ENCODE measurements at places on chromosomes 13 and 19.

- DNase-seq, result no peak
These were observed 1171.8 kb downstream of the DIAPH3 start for GRCh38 chr13:58991826-58992477.

DNA sequence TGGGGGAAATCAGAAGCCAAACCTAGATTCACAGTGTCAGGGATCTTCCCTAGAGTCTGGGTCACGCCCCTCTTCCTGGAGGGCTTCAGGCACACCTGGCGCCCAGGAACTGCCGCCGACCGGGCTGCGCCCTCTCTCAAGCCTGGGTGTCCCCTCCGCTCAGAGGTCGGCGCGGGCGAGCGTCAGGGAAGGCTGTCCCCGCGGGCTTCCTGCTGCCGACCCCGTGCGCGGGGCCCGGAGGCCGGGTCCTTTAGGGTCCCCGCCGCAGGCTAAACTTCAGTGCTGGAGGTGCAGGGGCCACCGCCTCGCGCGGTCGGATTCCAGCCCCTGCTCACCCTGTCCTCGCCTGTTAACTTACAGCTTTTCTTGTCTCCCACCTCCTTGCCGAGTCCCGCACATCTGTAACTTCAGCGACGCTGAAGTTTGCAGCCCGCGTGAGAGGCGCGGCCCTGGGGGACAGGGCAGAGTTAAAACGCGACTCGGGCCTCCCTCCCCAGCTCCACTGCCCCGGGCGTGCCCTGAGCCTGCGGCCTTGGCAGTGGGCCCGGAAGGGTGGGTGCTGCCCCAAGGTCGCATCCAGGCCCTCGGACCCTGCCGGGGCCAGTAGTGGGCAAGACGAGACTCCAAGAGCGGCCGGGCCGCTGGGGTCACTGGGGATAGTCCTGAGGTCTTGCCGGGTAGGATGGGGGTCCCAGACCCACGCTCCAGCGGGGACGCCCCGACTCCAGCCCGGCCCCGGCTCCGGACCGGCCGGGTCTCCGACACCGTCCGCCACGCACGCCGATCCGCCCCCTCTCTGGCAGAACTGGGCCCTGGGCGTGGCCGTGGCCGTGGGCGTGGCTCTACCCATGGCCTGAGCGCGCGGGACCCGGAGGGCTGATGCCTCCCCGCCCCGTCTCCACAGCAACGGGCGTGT is 95.6 kb upstream of the ZNF98 start:
- no peak for DNase-seq

GRCh38 chr19:13861714-13862531 is 15.0 kb upstream of the NANOS3 start:
- peak; percentile 86 for DNase-seq

DNA sequence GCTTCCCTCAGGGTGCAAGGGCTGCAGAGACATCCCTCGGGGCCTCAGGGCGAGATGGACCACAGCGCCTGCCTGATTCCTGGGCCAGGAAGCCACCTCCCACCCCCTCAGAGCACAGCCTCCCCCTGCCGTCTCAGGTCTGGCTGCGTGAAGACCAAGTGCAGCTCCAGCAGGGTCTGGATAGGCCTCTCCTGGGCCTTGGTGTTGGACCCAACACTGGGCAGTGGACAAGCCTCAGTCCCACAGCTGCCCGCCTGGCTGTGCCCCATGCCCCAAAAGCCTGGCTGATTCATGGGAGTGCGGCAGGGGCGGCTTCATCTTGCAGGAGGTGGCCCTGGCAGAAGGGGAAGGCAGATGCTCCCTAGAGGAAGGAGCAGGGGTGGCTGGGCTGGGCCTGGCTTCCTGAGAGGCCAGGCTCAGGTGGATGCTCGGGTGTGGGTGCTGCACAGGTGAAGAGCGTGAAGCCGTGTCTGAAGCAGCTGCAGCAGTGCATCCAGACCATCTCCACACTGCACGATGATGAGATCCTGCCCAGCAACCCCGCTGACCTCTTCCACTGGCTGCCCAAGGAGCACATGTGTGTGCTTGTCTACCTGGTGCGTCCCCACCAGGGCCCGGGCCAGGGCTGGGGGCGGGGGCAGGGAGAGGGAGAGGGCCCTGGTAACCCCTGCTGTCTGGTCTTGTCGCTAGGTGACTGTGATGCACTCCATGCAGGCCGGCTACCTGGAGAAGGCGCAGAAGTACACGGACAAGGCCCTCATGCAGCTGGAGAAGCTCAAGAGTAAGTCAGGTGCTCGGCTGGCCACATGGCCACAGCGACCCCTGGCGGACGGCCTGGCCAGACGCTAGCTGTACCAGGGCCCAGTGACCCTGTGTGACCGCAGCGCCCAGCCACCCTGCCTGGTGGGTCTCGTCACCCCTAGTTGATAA is 21.7 kb downstream of the MAU2 start:
- DNase-seq, result no peak

DNA sequence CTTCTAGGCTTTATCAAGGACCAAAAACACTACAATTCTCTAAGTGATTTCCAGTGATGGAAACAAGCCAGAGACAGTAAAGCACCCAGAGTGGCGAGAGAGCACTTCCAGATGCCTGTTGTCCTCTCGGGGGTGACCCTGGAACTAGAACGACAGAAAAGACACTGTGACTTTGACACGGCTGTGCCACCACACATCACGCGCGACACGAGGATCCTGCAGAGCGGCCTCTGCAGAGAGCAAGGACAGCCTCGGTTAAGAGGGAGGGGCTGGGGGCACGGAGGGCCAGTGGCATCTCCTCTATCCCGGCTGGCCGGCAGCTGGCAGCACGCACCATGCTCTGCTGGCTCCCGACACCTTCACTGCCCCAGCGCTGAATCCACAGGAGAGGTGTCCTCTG is 42.3 kb downstream of the SUGP2 start:
- DNase-seq, result no peak

Measured in T-helper 2 cell treated with Interferon-gamma antibody and Interleukin-4, amounts not matched to agents 5 μg/mL and 100 μg/mL, for 36 hours (primary cell).